Left ventricle myocardium superior (tissue), 1 donor: ENCODE measurements at places on chromosomes 2 and 18.

DNA sequence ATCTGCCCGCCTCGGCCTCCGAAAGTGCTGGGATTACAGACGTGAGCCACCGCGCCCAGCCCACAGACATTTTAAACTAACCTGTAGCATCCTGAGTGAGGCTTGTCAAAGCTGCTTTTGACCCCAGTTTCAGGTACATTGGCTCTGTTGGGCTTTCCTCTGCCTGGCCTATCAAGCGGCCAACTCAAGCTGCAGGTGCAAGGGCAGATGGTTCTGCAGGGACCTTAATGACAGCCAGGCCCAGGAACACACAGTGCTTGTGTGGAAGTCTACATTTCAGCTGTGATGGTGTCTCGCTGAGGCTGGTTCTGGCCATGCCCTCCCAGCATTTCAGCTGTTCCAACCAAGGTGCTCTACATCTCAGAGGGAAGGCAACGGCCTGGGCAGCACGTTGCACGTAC lies 18.4 kb downstream of the INPP4A start:
- DNase-seq = no peak

DNA sequence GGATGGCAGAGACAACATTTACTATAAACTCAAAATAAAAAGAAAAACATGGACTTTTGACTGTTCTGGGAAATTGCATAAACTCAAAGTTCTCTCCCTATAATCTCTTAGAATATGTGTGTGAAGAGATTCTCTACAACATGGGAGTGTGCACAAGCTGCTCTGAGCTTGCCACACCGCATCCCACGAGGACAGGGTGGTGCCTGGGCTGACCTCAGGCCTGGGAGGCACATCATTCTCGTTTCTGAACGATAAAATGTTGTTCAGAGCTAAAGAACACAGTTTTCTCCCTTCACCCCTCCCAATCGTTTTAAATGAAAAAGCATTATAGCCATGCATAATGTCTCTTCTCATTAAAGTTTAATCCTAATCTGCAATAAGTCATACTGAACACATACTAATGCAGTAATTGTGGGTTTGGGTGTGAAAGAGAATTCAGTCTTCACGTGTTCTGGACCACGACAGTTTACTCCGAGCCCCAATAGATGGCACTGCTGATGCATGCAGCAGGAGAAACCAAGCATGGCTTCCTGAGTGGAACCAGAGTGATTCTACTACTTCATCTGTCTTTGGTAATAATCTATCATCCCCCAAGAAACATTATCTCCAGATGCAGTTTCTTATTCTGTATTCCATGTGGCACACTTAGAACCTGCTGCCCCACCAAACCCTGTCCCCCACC lies 46.9 kb upstream of the LAMA1 start:
- DNase-seq = no peak

DNA sequence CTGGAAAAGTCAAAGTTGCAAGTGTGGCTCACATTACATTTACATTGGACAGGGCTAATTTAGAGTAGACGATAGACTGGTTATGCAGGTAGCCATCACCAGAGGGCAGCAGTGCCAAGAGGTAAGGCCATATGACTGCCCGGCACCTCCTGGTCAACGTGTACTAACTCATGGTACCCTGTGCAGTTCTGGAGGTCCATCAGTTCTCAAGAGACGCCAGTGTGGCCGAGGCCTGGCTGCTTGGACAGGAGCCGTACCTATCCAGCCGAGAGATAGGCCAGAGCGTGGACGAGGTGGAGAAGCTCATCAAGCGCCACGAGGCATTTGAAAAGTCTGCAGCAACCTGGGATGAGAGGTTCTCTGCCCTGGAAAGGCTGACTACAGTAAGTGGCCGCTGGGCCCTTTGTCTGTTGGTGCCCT lies 65.8 kb upstream of the EML6 start:
- DNase-seq = peak; percentile 72

- DNase-seq = no peak
Observed at GRCh38 chr2:120195553-120195952, 27.6 kb downstream of the TMEM185B start.

- no peak for DNase-seq
Observed at GRCh38 chr2:3914241-3914640, 210.9 kb downstream of the DCDC2C start.

DNA sequence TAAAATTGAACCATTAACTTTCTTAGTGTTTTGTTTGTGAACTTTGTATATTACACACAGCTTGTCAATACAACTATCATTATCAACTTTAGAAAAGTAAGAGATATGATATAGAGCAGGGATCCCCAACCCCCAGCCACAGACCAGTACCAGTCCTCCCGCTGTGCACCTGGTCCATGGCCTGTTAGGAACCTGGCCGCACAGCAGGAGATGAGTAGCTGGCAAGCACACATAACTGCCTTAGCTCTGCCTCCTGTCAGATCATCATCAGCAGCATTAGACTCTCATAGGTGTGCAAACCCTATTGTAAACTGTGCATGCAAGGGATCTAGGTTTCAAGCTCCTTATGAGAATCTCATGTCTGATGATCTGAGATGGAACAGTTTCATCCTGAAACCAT lies 491.0 kb upstream of the NXPH2 start:
- no peak for DNase-seq

DNA sequence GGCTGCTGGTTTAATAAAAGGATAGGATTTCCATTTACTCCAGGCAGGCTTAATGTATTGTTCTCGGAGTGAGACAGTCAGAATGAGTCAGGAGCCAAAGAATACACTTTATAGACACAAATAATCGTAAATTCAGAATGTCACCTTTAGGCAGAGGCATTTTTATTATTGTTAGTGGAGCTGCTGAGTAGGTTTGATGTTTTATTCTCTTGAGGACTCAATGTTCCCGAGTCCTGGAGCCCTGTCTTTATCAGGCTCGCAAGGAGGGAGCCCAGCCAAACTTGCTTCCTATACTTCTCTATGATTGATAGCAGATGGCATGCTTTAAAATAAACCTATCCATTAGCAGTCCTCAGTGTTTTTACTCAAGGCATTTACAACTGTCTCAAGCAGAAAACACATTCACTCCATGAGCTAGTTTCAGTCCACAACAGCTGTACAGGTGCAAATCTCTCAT lies 492.3 kb upstream of the ZEB2 start:
- DNase-seq = peak; percentile 47

- no peak for DNase-seq
Observed at GRCh38 chr2:47888581-47889280, 17.6 kb downstream of the FBXO11 start.

GRCh38 chr2:122251158-122251557 lies 495.7 kb downstream of the TSN start:
- no peak for DNase-seq

DNA sequence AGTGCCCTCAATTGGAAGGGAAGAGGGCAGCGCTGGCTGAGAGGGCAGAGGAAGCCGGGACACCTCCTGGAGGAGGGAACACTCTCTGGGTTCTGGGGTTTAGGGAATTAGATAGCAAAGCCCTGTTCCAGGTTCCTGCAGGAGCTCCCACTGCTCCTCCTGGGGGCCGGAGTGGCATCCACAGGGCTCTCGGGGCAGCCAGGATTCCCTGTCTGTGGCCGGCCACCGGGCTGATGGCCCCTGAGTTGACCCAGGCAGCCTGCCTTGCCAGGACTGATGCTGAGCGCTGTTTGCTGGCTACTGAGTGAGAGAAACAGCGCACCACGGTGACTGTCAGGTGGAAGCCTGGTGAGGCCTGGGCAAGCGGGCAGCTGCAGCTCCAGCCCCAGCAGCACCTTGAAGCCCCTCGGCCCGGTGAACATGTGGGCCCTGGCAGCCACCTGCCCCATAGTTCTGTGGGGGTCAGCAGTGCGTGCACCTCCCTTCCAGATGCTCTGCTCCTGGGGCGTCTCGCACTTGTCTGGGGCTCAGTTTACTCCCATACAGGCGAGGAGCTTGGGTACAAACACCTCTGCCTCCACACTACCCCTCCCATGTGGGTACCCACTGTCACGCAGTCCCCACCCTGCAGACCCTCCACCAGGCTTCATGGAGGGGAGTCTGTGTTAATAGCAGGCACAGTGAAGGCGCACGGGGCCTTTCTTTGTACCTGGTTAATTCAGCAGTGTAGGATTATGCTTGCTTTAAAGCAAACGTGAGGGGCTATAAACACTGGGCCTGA lies 7.7 kb upstream of the ALLC start:
- DNase-seq = no peak

GRCh38 chr18:68826121-68826520 lies 28.2 kb downstream of the CCDC102B start:
- DNase-seq = no peak

GRCh38 chr2:15853903-15854302 lies 86.4 kb upstream of the MYCN start:
- no peak for DNase-seq

DNA sequence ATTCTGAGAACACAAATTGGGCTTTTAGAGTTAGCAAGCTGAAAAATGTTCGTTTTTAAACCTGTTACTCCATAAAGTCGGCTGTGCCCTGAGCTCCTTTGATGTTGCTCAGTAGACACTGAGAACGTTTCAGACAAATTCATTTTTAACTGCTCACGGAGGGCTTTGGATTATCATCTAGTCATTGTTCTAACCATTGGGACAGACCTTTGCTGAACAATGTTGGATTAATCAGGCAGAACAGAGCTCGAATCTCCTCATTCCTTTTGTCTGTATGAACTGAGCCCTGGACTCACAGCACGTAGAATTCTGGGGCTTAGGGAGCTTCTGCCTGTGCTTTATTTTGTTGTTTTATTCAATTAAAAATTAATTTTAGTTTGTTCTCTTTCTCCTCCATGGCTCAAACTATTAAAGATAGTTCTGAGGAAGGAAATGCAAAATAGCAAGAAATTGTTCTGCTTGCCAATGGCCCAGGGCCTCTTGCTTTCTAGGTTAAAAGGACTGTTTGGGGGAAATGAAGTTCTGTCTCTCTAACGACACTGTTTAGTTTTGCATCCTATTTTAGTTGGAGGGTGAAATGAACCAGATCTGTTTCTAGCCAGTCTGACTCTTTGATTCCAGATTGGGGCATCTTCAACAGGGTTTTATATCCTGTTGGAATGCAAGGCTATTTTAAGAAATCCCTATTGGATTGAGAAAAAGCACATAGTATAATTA lies 114.7 kb upstream of the CXCR4 start:
- DNase-seq = no peak

- DNase-seq = no peak
Observed at GRCh38 chr18:12907258-12907925, 23.4 kb upstream of the PTPN2 start.

GRCh38 chr2:100141906-100142305 lies 484 bp downstream of the AFF3 start:
- no peak for DNase-seq

DNA sequence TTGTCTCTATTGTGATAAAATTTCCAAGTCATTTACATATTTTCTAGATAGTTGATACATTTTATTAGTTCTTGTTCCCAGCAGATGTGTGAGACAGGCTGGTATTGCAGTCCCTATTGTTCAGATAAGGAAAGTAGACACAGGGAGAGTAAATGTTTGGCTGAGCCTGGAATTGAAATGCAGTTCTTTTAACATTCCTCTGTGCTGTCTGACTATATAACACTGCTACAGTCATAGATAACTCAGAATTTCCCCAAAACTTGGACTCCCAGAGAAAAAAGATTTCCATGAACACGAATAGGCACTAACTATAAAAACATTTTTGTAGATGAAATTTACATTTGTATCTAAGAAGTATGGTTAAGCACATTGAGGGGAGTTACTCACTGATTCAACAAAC lies 71.4 kb downstream of the PLCL1 start:
- no peak for DNase-seq

- peak; percentile 37 for DNase-seq
Observed at GRCh38 chr2:27441958-27442919, at the start of gene KRTCAP3. Gene KRTCAP3, plus strand, starts transcription at chr2:27442381. Its CDS starts 32 bp downstream, at chr2:27442413.

GRCh38 chr18:657311-658000 lies at the start of gene TYMS:
Gene TYMS, plus strand, starts transcription at chr18:657653. Its CDS starts 90 bp downstream, at chr18:657743.
- peak; percentile 44 for DNase-seq

DNA sequence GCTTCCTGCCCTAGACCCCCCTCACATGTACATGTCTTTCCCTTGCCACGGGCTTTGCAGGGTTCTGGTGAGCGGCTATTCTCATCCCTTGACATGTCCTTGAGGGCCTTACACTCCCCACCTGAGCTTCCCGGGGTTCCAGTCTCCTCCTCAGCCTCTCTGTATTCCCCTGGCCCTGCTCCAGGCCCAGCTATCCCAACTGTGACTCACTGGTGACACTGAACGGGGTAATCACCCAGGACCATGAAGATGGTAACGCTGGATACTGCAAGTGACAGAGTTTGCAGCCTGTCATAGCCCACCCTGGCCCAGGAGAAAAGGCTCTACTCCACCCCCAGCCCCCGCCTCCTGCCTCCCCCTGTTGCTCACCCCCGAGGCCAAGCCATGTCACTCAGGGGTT lies 27.3 kb downstream of the KIF3C start:
- DNase-seq = no peak

DNA sequence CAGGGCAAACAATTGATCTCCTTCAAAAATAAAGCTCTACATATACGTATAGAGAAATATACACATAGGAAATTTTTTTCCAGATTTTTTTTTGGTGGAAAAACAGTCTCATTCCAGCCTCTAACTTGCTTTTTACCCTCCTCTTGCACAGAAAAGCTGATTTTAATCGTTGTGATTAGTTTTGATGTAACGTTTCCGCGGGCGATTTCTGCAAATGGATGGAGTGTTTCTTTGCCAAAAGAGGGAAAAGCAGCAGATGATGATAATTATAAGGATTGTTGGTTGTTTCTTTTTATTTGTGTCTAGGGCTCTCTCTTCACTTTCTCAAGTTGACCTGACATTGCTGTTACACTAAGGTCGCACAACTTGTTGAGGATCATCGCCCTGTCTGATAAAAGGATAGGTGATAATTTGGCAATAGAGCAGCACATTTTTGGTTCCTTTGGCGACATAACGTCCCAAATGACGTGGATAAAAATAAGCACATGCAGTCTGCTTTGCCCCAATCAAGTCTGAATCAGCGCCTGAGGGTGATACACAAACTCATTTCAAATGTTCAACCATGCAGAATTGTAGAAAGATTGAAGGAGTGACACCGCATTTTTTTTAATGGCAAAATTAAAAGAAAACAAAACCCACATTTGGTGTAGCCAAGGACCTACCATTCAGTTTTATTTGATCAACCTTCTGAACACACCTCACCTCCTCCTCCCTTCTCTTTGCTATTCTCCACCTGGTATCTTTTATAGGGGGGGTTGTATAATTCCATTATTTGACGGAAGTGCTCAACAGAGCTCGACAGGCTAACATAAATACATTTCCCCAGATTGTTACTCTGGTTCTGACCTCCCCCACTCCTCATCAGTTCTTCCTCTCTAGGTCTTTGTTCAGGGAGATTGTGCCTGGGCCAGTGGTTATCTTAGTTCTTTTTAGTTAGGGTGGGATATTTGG lies 109.6 kb upstream of the KCTD1 start:
- no peak for DNase-seq

- no peak for DNase-seq
Observed at GRCh38 chr18:21004726-21005125, 106.9 kb downstream of the ROCK1 start.
